ENCODE measurements at places on chromosomes 13 and 19. TPM values are rescaled to one million over a fixed set of nuclear protein-coding genes. Genes with fewer than 3 reads are reported as not detected.

CRYL1 gene
- 18.5 TPM for total RNA-seq

FGF9 gene
- 10.3 TPM for total RNA-seq

C19orf67 gene
- not detected for total RNA-seq

SERPINE3 gene
- 0.63 TPM for total RNA-seq

ZNF491 gene
- total RNA-seq, result 18.5 TPM

FKRP gene
- total RNA-seq, result 18.8 TPM
